Esophagus mucosa (tissue), 1 donor: ENCODE measurements at places on chromosomes 3 and 15.

- ATAC-seq: no peak
Measured at GRCh38 chr3:30664459-30664858, 58.1 kb downstream of the TGFBR2 start.

DNA sequence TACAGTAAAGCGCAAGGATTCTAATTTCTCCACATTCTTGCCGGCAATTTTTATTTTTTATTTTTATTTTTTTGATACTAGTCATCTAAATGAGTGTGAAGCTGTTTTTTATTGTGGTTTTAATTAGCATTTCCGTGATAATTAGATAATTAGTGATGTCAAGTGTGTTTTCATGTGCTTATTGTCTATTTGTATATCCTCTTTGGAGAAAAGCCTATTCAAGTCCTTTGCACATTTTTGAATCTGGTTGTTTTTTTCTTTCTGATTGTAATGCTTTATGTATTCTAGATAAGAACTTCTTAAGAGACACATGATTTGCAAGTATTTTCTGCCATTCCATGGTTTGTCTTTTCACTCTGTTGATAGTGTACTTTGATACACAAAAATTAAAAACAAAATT lies 16.1 kb downstream of the CTDSPL2 start:
- ATAC-seq: no peak

DNA sequence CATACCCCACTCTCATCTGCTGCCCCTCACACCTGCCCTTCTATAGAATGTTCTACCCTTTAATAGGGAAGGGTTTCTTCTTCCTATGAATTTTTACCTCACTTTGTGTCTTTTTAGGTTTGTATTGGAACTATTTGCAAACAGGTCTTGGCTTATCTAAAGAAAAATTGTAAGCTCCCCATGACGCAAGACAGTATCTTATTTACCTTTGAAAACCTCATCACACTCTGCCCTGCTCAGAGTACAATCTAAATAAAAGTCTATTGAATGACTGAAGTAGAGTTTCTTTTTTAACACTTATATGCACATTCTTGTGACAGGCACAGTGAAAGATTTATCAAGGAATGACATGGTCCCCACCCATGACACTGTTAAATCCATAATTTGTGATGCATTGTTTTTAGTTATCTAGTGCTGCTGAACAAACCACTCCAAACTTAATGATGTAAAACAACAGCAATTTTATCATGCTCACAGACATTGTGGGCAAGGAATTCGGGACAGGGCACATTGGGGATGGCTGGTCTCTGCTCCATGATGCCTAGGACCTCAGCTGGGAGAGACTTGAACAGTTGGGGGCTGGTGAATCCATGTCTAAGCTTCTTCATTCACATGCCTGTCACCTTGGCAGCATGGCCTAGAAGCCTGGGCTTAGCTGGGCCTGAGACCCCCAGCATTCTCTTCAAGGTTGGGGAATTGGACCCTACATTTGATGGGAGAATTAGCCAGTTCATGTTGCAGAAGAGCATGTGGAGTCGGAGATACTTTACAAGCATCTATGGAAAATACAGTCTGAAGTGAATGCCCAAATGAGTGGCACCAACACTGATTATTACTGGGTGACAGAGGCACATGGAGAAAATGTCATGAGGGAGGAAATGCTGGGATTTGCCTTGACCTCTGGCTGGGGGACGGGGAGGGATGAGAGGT lies 252.2 kb upstream of the CTDSPL start:
- ATAC-seq: no peak

- no peak for ATAC-seq
Measured at GRCh38 chr3:134677196-134677986, 26.6 kb upstream of the KY start.

DNA sequence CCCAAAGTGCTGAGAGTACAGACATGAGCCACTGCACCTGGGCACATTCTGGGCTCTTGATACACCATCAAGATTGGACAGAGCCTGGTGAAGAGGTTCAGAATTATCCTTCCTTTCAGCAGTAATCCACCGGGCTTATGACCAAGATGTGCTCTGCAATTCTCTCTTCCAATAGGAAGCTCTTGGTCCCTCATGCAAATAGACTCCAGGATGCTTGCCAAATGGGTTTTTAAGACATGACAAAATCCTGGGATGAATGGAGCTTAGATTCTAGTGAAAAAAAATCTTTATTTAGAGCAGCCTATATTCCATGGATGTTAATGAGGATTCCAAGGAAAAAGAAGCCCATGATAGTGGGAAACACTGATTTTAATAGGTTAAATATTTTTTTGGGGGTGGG lies 119.1 kb downstream of the SV2B start:
- no peak for ATAC-seq

DNA sequence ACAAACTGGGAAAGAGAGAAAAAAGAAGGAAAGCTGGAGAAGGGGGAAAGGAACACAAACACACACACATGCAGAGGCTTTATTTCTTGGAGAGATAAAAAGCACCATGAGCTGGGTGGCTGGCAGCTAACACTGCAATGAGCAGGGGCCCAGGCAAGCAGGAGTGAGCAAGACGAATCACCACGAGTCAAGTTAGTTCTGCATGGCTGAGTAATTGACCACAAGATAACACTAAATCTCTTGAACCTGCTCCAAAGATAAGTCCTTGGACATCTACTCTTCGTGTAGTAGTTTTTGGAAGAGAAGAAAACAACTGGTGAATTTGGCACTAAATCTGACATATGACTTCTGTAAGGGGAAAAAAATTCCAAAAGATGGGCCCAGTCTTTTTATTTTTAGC lies 100.9 kb downstream of the MYO5A start:
- no peak for ATAC-seq
